ENCODE measurements at places on chromosomes 4 and X. TPM values are rescaled to one million over a fixed set of nuclear protein-coding genes. Genes with fewer than 3 reads are reported as not detected.

Gene PABPC1L2A
- total RNA-seq: not detected

Gene CTAG1A
- 0.18 TPM for total RNA-seq

Gene KCTD8
- total RNA-seq: not detected

Gene SFRP2
- not detected for total RNA-seq

Gene C4orf36
- 1.0 TPM for total RNA-seq

Gene SPANXN4
- total RNA-seq: not detected

Gene IBSP
- not detected for total RNA-seq

Gene DOCK11
- 6.8 TPM for total RNA-seq

Gene GUCY1B1
- 0.27 TPM for total RNA-seq

Measured in A549 treated with CpdA at 1 μM for 4 hours (cell line).